ENCODE measurements at places on chromosomes 16 and 17.

DNA sequence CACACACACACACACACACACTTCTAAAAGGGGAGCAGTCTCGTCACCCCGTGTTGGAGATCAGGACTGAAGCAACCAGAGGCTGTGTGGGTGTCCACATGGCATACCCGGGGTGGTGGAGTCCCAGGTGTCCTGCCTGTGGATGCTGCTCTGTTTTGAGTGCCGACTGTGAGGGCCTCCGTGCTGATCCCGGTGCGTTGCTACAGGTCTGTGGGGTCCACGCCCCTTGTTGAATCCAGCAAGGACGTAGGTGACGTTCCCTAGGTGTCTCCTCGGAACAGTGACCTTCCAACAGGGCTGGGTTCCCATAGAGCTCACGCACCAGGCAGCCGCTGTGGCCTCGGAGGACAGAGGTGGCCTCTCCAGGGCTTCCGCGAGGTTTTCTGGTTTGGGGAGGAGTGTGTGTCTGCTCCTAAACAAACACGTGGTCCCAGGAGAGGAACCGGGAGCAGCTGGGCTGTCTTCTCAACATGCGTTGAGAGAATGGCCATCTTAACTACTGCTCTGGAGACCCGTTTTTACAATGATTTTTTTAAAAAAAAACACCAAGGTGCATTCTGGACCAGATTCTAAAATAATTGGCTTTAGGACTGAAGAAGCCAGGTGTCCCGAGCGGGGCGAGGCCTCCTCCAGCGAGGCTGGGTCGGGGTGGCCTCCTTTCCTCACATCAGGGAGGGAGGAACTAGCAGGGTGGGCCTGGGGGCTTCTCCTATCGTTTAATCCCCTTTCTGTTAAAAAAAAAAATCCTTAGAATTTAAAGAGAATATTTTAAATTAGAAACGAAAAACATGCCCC is 100.6 kb upstream of the ZNF750 start:
- DNase-seq = peak; percentile 32

- no peak for DNase-seq
Observed at GRCh38 chr17:81380131-81380530, 15.1 kb upstream of the BAHCC1 start.

GRCh38 chr17:71709946-71710345 is 410.9 kb upstream of the SOX9 start:
- no peak for DNase-seq

- DNase-seq = no peak
Observed at GRCh38 chr16:89304181-89304851, 86.8 kb downstream of the ZNF778 start.

DNA sequence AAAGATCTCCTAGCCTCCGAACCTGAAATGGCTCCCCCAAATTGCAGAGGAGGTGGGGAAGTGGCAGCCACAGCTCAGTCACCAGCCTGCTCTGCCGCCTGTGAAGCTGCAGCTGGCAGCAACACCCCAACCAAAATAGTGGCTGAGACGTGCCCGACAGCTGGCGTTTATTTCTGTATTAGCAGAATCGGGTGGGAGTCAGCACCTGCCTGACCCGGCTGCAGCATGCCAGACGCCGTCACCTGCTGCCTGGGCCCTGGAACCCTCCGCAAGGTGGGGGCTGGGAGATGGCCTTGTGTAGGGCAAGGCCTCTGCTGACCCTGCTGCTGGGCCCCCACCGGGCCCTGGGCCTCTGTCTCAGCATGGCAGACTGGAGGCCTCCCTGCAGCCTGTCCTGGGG is 17.5 kb upstream of the PABPN1L start:
- no peak for DNase-seq

DNA sequence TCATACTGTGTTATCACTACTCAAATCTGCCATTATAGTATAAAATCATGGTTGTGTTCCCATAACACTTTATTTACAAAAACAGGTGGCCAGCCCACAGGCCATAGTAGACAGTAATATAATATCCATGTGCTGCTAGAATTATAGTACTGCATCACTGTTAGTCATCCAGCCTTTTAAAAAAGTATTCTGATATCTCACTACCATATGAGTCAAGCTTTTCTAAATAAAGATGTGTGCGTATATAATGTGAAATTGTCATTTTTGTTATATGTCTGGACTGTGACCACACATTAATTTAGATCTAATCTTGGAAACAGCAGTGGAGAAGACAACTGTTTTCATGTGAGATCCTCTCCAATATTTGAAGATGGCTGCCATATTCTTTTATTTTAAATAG is 1049.1 kb upstream of the GOT2 start:
- no peak for DNase-seq

DNA sequence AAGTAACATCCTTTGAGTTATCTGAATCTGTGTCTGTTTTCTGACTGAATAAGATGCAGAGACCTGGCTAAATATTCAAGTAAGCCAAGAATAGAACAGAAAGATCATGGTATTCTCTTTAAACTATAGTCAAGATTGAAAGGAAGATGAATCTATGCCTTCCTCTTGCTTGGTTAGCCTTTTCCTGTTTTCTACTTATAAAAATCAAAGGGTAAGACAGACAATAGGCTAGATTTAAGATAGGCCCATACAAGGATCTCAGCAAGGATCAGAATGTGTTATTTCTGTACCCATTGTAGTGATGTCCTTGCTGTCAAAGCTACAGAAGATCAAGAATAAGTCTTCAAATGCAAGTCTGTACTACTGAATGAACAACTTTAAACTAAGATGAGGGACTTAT is 7.0 kb upstream of the CDR2 start:
- DNase-seq = no peak

- DNase-seq = no peak
Observed at GRCh38 chr17:72361892-72362291, 241.1 kb downstream of the SOX9 start.

DNA sequence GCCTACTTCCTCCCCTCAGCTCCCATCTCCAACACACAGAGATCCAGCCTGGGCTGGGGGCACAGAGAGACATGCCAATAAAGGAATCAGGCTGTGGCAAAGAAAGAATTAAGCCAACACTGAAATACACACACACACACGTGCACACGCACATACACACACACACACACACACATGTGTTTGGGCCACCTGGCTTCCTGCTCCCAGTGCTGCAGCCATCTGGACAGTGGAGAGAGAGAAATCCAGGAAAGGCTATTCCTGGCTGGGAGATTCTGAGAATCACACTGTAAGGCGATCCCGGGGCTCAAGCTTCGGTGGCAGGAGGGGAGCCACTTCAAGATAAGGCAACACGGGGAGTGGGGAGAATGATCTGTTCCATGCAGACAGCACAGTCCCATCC is 72.4 kb downstream of the NOG start:
- no peak for DNase-seq

DNA sequence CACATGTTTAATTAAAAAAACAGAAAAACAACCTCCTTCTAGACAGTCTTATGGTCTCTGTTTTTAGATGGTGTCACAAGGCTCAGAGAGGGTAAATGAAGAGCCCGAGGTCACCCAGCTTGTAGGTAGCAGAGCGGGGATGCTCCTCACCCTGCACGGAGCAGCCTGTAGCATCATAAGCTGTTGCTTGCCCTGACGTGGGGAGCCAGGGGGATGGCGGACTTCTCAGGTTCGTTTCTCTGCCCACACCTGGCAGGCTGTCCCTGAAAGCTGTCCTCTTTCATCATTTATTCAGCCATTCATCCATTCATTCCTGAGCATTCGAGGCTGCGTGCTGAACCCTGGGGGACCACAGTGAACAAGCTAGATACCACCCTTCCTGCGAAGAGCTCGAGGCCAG is 75.7 kb upstream of the KSR1 start:
- no peak for DNase-seq

All from MV-4-11 (cell line).